Stimulated activated CD4-positive, alpha-beta T cell treated with anti-CD3 and anti-CD28 coated beads, Interleukin-4, amount 100 ng/mL, for 48 hours (primary cell): ENCODE measurements at places on chromosomes 5 and 9.

GRCh38 chr5:116452774-116453368 lies 121.8 kb downstream of the SEMA6A start:
- DNase-seq: no peak

- no peak for DNase-seq
Measured at GRCh38 chr5:149702934-149703646, 27.0 kb upstream of the PPARGC1B start.

- DNase-seq: no peak
Measured at GRCh38 chr5:70440-70839, 21.5 kb upstream of the PLEKHG4B start.

DNA sequence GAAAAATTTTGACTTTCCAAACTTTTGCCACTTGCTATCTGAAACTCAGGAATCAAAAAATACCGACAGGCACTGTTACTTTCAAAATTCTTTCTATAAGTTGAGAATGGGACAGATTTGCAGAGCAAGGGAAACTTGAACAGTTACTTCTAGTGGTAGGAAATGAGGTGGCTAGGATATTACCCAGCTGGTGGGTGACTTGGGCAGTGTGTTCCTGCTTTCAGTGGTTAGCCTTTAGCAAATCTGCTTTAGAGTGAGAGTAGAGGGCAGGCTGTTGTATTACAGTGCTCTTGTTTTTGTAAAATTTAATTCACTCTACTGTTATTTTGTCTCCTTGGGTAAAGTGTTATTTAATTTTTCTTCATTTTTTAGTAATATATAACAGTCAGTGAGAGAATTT lies 40.2 kb upstream of the ROPN1L start:
- no peak for DNase-seq

DNA sequence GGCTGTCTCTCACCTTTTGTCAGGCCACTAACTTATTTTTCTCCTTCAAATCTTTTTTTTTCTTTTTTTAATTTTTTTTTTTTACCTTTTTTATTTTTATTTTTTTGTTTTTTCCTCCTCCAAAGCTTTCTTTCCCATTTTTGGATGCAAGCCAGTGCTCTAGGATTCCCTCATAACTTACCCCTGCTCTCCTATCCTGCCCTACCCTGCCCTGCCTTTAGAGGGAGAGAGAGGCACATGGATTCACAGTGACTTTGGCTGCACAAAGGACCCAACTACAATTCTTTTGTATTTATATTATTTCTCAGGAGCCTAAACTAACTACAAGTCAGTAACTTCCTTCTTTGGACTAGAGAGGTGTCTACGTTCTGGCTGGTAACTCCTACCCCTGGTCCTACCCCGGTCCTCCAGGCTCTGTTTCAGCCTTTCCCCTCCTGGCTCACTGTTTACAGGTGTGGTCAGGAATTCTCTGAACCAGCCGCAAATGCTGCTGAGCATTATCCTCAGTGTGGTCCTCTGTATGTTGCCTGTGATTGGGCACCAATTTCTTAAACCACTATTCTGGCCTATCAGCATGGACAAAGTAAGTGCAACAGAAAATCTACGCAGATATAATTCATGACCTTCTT lies 8.4 kb upstream of the RUSC2 start:
- DNase-seq: no peak

- DNase-seq: no peak
Measured at GRCh38 chr9:12695474-12695873, 2.3 kb downstream of the TYRP1 start.

GRCh38 chr9:128274245-128274644 lies 1.6 kb downstream of the GOLGA2 start:
- DNase-seq: no peak

- no peak for DNase-seq
Measured at GRCh38 chr5:72160329-72160728, 53.1 kb downstream of the MAP1B start.

DNA sequence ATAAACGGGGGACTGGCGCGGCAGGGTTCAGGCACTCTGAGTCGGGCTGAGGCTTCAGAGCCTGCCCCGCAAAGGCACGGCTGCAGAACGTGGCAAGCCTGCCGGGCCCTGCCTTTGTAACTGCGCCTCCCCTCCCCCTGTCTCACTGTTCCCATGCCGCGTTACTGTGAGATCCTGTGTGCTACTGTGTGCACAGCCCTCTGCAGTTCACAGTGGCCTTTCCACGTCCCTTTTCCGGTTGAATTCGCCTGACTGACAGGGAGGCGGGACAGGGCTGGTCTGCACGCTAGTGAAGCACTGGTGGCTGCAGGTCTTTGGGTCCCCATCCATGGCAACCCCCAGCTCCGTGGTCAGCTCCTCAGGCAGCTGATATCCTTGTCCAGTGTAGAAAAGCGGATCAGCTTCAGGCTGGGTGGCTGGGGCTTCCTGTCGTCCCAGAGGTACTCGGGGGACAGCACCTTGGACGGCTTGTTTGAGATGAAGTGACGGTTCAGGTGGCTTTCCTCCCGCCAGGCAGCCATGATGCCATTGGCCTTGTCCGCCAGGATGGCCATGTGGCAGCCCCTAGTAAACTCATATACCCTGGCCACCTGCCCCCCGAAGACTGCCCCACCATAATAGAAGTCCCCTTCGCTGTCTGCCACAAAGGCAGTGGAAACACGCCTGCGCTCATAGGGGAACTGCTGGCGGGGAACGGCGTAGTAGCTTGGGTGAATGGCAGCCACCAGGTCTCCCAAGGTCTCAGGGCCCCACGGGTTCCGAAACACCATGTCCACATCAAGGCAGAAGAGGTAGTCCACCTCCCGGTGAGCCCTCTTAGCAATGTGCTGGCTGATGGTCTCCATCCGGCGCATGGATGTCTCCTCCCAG lies 10.3 kb downstream of the GBGT1 start:
- no peak for DNase-seq

DNA sequence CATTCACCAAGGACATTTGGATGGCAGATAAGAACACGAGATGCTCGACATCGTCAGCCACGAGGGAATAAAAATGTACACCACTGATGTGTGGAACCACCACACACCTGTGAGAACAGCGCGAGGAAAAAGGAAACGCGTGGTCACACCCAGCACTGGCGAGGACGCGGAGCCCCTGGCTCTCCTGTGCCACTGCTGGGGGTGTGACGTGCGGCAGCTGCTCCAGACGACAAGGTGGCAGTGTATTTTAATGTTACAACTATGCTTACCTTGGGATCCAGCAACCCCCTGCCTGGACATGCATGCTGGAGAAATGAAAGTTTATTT lies 13.6 kb upstream of the CEP72 start:
- DNase-seq: no peak

DNA sequence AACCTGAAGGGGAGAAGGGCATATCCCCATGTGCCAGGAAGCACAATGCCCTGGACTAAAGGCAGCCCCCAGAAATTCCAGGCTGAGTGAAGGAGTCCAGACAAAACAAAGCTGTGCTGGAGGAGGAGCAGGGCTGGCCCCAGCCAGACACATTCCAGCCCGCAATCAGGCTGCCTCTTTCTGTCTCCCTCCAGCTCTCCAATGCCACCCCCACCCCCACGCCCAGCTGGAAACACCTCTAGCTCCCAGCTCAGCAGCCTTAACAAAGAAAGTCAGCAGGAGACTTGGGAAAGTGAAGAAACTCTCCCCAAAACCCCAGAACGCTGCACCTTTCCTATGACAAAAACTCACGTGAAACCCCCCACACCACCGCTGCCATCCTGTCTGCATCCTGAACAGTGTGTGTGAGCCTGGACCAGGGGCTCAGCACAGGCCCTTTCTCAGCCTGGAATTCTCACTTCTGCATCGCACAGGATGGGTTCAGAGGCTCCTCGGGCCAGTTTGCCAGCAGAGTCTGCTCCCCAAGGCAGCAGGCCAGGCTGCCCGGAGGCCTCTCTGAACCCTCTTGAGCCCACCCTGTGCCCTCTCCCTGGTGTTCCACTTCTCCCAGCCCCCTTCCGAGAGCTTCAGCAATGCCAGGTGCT lies 96.2 kb upstream of the ICE1 start:
- no peak for DNase-seq

- DNase-seq: no peak
Measured at GRCh38 chr9:16272776-16273175, 597.7 kb downstream of the BNC2 start.

DNA sequence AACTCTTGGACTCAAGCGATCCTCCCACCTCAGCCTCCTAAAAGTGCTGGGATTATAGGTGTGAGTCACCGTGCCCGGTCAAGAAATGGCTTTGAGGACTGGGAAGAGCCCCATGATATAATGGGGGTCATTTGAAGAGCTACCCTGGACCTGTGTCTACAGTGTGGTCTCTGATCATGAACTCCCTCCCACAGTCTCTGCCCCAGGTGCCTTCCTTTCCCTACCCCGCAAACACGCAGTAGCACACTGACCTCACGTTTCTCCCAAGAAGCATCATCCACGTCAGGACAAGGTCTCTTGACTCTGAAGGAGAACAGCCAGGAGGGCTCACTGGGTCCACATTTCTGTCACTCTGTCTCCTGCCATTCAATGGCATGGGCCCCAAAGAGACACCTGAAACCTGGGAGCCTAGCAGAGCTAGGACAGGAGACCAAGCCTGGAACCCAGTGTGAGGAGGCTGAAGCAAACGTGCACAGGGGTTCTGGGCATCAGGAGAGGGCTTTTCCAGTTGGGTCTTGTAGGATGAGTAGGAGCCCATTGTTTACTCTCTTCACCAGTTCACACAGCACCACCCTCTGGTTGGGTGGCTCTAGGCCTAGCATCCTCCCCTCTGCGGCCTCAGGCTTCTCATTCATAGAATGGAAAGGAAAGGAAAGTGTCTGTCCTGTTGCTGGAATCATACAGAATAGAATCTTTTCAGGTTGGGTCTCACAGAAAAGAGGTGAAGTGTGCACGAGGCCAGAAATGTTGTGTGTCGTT lies 23.0 kb downstream of the PRRX2 start:
- DNase-seq: no peak

GRCh38 chr5:72476721-72477120 lies 30.5 kb downstream of the ZNF366 start:
- no peak for DNase-seq

DNA sequence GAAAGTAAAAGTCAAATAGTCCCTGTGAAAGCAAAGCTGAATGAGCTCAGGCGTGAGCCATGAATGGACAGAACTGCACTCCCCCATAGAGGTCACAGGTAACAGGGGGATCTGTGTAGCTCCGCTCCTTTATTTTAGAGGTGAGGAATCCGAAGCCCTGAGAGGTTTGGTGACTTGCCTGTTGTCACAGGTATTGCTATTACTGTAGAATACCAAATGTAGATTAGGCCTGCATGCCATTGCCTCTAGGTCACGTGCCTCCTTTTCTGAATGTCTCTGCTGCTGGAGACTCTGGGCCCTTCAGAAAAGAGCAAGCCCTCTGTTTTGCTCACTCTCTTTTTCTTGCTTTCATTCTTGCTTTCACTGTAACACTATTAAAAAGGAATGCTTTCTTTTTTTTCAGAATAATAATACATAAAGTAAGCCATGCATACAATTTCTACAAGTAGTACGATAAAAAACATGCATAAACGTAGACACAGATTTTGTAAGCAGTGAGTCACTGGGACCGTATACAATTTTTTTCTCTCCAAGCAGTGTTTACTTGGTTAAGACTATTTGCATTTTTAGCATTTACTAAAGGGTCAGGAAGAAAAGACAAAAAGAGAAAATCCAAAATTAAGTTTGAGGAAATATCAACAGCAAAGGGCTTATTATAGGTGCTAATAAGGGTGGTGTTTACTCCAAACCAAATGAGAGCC lies 568.7 kb upstream of the ADAMTS16 start:
- no peak for DNase-seq

- no peak for DNase-seq
Measured at GRCh38 chr5:141780952-141781781, 97.0 kb downstream of the PCDH1 start.

- DNase-seq: no peak
Measured at GRCh38 chr5:139384591-139385051, 1.5 kb upstream of the SLC23A1 start.

DNA sequence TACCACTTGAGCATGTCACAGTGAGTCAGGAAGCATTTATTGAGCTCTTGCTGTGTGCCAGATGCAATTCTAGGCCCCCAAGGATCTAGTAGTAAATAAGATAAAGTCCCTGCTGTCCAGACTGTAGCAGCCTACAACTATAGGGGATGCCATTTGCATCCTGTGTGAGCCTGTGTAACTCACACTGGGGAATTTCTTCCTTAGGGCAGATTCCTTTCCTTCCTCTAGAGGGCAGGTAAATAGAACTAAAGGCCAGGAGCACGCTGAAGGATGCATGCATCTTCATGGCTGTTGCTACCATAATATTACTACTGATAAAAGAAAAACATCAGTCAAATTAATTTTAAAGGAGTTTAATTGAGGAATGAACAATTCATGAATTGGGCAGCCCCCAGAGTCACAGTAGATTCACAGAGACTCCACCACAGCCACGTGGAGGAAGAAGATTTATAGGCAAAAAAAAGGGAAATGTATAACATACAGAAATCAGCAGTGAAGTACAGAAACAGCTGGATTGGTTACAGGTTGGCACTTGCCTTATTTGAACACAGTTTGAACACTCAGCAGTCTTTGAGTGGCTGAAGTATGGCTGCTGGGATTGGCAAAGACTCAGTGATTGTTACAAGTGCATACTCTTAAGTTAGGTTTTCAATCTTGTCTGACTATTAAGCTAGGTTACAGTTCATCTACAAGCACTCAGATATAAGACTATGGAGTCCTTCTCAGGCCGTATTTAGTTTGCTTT lies 98.9 kb downstream of the ACTL7B start:
- no peak for DNase-seq

- DNase-seq: no peak
Measured at GRCh38 chr9:69308206-69308931, 16.6 kb upstream of the ENTREP1 start.

GRCh38 chr9:130759738-130760137 lies 66.2 kb downstream of the EXOSC2 start:
- no peak for DNase-seq

GRCh38 chr5:109080896-109081295 lies 328.9 kb downstream of the PJA2 start:
- DNase-seq: no peak

DNA sequence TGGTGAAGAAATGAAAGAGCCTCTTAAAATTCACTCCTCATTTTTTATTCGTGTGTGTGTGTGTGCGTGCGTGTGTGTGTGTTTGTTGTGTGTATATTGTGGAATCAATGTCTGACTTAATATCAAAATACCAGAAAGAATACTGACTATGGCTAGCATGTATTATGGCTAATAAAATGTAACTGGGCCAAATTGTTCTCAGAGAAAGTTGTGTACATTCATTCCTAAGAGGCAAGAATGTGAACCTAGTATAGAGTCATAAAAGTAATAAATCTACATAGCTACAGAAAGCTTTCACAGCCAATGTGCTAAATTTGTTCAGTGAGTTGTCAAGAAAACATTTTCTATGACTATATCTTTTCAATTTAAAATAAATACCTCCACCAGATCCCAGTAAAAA lies 211.5 kb downstream of the EBF1 start:
- no peak for DNase-seq

- peak; percentile 79 for DNase-seq
Measured at GRCh38 chr5:81194633-81195334, 38.3 kb upstream of the CKMT2 start.
